ENCODE measurements at places on chromosomes 16 and 17.

GRCh38 chr16:85393674-85394451 is 219.3 kb upstream of the GSE1 start:
- DNase-seq: peak; percentile 51

- no peak for DNase-seq
These were observed 17.3 kb downstream of the SAMD14 start for GRCh38 chr17:50112694-50113093.

- no peak for DNase-seq
These were observed 75.3 kb downstream of the MRTFB start for GRCh38 chr16:14146445-14146844.

DNA sequence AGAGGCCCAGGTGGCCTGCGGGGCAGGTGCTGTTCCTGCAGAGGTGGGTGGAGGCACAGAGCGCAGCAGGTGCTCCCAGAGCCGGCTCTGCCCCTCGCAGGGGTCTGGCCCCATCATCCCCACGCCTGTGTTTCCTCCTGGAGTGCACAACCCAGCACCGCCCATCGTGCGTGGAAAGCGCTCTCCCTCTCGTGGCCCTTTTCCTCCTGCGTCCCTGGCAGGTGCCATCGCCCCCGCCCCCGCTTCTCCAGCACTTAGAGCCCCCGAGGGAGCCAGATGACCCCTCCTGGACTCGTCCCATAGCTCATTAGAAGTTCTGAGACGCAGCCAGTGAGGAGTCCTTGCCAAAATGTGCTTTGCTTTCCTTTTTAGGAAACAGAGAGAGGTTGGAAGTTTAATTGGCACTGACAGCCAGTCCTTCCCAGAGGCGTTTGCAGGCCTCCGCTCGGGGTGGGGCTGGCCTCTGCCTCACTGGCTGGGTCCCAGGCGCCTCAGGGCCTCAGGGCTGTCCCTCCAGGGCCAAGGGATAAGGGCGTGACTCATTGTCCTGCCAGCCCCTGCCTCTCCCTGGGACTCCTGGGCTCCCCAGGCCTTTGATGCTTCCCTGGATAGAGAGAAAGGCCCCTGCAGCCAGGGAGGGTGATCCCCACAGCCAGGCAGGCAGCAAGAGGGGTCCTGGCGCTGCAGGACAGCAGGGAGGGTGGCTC is 32.2 kb upstream of the CHMP6 start:
- DNase-seq: no peak

DNA sequence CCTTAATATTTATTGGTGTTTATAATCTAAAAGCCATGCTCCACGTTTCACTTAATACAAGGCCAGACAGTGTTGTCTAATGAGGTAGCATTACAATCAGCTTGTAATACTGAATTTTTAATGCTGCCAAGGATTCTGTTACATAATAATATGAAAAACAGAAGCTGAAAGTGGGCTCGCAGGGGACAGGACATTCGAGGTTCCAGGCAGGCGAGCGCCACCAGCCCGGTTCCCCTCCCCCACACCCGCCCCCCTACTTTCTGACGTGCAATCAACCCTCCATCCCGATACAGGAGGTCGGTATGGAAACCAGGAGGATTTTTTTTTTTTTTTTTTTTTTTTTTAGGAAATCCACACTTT is 6.2 kb upstream of the ZFHX3 start:
- DNase-seq: no peak

DNA sequence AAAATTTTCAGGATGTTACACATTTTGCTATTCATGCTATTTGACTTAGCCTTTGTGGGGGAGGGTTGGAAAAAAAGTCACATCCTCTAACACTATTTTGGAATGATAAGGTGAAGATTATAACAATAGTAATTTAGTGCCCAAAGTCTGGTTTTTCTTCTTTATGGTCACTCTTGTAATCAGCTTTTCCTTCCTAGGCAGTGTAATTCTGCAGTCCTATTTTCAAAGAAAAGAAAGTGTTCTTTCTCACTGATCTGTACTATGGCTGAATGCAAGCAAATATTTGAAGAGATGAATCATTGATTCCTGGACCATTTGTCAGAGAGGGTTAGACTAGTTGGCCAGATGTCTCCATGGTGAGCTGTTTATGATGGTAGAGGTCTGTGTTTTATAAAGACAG is 8.4 kb downstream of the RSPRY1 start:
- no peak for DNase-seq

- DNase-seq: no peak
These were observed 59.1 kb downstream of the PDPK1 start for GRCh38 chr16:2596747-2597559.

DNA sequence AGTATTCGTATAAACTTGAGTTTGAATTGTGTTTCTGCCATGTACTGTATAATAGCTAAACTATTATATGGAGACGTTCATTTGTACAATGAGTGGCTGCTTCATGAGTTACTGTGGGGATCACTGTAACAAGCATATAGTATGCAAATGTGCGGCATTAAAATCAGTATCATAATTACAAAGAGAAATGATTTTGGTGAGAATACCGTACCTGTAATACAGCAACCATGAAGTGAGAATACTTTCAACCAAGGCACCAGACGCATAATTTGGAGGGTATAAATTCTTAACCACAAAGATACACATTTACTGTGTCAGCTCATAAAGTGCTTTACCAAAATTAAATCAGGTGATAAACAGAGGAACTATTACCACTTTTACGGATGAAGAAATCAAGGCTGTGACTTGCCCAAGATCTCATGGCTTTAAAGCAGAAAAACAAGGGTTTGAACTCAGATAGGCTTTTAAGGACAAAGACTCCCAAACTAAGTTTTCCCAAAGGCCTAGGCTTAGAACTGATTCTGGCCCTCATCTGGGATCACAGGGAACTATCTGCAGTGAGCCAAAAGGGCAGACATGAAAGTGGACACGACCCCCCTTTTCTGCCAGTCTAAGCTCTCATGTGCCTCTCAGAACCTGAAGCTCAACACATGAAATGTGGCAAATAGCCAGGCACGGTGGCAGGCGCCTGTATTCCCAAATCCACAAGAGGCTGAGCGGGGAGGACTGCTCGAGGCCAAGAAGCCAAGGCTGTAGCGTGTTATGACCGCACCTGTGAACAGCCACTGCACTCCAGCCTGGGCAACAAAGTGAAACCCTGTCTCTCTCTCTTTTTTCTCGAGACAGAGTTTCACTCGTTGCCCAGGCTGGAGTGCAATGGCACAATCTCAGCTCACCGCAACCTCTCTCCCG is 6.4 kb downstream of the RPS15A start:
- no peak for DNase-seq

DNA sequence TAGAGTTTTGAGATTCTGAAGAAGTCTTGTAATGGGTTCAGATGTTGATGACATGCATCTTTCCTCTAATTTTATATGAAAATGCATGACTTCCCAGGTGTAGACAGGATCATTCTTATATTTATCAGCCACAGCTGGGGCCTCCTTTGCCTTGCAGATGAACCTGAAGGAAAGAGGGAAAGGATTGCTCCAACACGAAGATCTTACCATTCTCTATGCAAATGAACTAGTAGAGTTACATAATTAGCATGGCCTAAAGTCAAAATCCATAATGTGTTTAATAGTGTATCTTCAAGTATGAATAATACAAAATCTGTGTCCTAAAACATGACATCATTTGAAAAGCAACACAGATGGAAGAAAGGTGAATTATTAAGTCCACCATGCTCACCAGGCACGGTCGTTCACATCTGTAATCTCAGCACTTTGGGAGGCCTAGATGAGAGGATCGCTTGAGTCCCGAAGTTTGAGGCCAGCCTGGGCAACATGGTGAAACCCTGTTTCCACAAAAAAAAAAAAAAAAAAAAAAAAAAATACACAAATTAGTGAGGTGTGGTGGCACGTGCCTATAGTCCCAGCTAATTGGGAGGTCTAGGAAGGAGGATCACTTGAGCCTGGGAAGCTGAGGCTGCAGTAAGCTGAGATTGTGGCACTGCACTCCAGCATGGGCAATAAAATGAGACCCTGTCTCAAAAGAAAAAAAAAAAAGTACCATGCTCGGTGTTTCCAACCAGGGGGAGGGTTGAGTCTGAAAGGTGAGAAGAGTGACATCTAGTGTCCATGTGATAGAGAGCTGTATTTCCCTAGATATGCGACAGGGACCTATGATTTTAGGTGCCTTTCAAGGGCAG is 6.3 kb downstream of the VWA3A start:
- DNase-seq: no peak

DNA sequence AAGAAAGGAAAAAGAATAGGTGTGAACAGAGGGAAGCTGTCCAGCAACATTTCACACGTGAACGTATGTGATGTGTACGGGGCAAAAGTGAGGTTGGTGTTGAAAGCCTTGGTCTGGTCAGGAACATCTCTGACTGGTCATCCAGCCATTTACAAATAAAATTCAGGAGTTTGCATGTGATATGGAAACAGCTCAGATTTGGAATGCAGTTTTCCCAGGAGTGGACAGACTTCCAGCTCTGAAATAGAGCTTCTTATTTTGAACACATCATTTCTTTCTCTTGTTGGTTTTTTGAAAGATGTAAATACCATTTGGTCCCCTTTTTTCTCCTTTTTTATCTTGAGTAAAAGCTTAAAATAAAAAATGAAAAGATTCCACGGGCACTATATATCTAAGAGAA is 566.2 kb upstream of the ZFHX3 start:
- no peak for DNase-seq

GRCh38 chr17:78252111-78252634 is 20.7 kb downstream of the TMEM235 start:
- DNase-seq: peak; percentile 52

GRCh38 chr17:35866341-35866950 is 2.2 kb downstream of the HEATR9 start:
- DNase-seq: no peak

GRCh38 chr16:88532434-88533241 is 37.6 kb upstream of the ZC3H18 start:
- DNase-seq: no peak

DNA sequence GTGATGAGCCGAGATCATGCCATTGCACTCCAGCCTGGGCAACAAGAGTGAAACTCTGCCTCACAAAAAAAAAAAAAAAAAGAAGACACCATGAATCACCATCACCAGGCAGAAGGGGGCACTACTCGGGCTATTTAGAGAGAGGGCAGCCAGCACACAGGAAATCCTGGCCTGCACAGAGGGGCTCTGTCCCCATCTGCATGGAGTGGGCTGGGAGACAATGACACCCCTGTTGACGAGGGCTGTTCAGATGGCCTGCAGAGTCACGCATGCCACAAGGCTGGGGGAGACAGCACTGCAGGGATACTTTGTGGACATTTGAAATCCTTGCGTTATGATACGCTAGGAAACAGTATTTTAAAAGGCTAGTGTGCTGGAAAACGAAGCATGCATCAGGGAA is 48.3 kb downstream of the CUEDC1 start:
- no peak for DNase-seq

- DNase-seq: no peak
These were observed 31.4 kb upstream of the PMFBP1 start for GRCh38 chr16:72203401-72203800.

DNA sequence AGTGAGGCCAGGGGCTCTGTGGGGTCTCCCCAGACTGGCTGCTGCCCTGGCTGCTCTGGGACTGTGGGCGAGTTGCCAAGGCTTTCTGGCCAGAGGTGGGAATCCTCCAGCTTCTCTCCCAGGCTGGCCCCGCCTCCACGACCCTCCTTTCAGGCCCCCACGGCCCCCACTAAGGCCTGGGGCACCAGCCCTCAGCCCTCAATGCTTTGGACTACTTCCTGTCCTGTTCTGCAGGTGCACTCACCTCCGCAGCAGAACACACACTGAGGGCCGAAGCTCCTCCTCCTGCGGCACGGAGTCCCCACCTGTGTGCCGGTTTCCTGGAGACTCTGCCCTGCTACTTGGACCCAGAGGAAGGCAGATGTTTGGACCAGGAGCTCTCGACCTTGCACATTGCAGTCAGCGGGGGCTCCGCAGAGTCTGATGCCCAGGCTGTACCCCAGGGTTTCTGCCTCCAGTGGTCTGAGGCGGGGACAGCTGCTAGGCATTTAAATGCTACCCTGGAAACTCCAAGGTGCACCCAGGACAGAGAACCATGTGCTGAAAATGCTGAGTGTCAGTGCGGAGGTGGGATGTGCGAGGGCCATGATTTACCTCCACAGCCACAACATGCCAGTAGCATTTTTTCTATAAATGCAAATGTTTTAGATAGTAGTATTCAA is 223.8 kb downstream of the IRF8 start:
- no peak for DNase-seq

DNA sequence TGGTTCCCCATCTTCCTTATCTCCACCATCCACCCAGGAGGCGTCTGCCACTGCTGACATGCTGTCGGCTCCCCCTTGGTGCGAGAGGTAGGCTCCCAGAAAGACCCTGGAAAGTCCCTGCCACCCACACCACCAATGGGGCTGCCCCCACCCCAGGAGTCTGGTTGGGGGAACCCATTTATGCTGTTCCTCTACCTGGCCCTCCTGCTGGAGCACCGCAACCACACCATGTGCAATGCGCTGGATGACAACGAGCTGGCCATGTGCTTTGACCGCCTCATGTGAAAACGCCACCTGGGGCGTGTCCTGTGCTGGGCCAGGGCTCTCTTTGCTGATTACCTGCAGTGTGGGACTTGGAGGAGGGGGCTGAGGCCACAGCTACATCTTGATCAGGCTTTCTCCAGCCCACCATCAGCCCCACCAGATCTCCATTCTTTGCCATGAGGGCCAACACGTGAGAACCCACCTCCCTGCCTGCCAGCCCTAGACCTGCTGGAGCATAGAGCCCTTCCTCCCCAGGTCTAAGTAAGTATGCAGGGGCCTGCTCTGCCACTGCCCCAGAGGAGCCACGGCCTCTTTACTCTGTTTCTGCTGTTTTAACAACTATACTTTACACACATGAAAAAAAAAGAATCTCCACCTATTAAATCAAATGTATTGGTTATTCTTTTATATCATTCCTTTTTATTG is 7.9 kb upstream of the ALDH3A1 start:
- no peak for DNase-seq

- DNase-seq: no peak
These were observed 38.2 kb downstream of the PRPSAP2 start for GRCh38 chr17:18896146-18896545.

- DNase-seq: peak; percentile 19
These were observed 3.6 kb downstream of the IRF8 start for GRCh38 chr16:85902366-85903155.

GRCh38 chr16:66097751-66098150 is 268.7 kb upstream of the CDH5 start:
- no peak for DNase-seq

GRCh38 chr17:27782791-27783206 is 17.5 kb downstream of the NOS2 start:
- DNase-seq: no peak

GRCh38 chr16:55037046-55037445 is 106.4 kb downstream of the IRX5 start:
- no peak for DNase-seq

DNA sequence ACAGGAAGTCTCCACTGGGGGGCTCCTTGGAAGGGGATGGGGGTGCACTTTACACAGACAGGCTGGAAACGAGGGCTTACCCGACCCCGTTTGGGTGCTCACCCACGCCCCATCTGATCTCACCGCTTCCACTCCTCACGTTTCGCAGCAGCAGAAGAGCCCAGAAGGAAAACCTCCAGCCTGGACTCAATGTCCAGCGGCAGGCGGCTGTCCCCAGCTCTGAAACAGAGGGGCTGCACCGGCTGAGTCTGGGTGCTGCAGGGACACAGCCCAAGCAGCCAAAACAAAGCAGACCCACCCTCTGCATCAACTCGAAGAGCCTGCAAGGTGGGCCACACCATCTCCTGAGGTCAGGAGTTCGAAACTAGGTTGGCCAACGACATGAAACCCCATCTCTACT is 3.9 kb downstream of the MEAK7 start:
- DNase-seq: no peak

Data from activated CD4-positive, alpha-beta T cell treated with anti-CD3 and anti-CD28 coated beads for 1 hour (primary cell).